Stromal cell of bone marrow (primary cell): ENCODE measurements at places on chromosomes 5 and 9.
A peak's percentile ranks its signal among the peaks of the same experiment; 100 is the strongest.

- no peak for DNase-seq
Observed at GRCh38 chr5:140925806-140926442, at the start of gene PCDHAC1. TSS of gene PCDHAC1 (plus strand) at chr5:140926299. CDS start at chr5:140926893, 594 bp downstream.

GRCh38 chr9:128146591-128147120 is 2.6 kb upstream of the LCN2 start:
- no peak for DNase-seq

GRCh38 chr5:145946112-145946861 is 9.9 kb downstream of the SH3RF2 start:
- peak; percentile 47 for DNase-seq

- no peak for DNase-seq
Observed at GRCh38 chr9:121260457-121261106, 7.4 kb upstream of the GSN start.

DNA sequence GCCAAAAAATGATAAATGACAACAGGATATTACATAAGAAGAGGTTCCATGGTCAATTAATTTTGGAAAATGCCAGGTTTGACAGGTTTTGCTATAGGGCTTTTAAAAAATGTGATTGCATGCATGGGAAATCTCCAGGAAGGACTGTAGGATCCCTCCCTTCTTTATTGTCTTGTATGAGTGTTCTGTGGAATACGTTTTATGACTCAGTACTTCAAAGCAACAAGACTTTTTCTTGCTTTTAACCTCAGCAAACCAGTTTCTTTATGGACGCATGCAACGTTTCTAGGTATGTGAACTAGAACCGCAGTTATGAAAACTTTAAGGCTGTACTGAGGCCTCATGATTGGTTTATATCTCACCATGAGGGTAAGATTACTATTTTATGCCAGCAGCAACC is 76.6 kb upstream of the NTRK2 start:
- DNase-seq, result no peak

GRCh38 chr9:95508968-95509850 is 7.6 kb downstream of the PTCH1 start:
- peak; percentile 86 for DNase-seq

DNA sequence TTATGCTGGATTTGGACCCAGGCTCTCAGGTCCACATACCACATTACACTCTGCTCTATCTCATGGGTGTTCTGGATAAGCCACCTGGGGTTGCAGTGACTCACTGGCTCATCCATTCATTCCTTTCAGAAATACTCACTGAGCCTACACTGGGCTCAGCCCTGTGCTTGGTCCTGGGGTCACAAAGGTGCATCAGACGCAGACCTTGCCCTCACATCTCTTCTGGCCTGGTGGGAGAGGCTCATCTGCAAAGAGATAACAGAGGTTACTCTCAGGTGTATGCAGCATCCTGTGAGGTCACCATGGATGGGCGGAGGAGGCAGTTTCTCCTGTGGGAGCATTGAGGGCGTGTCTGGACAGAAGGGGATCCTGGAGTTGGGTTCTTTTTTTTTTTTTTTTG is 12.1 kb downstream of the CDHR2 start:
- no peak for DNase-seq

DNA sequence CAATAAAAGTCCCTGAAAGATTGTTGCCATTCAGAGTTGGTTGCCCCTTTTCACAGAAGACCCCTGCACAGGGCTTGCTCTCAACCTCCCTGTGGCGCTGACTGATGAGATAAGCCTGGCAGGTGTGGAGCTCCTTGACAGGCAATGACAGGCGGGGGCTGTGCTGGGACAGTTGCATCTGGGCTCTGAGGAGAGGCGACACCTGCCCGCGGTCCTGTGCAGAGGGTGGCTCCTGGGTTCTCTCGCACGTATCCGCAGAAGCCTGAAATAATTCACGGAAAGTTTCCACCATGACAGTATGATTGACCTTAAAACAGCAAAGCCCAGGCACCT is 19.8 kb upstream of the EXOC3 start:
- no peak for DNase-seq

- DNase-seq, result no peak
Observed at GRCh38 chr9:136201609-136202453, 3.1 kb downstream of the LHX3 start.

- no peak for DNase-seq
Observed at GRCh38 chr5:145908206-145908960, 28.0 kb upstream of the SH3RF2 start.

GRCh38 chr9:136769710-136770191 is 5.4 kb upstream of the LCN15 start:
- DNase-seq, result no peak

DNA sequence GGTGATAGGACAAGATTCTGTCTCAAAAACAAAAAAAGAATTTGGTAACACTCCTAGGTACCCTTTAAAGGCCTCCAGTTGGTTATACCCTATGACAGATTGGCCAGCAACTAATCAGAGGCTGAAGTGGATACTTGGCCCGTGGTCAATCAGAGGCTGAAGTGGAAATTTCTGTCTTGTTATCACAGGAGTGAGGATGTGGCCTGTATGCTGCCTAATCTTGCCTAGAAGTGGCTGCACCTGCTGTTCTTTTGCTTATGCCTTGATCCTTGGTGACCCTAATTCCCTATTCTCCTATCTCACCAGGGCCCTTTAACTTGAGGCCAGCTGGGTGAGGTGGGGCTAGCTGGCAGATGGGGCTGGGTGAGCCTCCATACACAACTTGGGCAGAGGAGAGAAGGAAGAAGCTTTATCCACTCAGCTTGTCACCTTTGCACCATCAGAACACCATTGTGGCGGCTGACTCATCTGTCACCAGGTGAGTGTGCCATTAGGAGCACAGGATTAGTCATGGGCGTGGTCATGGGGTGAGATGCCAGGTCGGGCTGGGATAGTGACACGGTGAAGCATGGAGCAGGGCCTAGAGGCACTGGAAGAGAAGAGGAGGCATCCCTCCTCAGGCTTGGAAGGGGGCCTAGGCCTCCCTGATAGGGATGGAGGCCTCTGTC is 41.5 kb downstream of the SAR1B start:
- no peak for DNase-seq

DNA sequence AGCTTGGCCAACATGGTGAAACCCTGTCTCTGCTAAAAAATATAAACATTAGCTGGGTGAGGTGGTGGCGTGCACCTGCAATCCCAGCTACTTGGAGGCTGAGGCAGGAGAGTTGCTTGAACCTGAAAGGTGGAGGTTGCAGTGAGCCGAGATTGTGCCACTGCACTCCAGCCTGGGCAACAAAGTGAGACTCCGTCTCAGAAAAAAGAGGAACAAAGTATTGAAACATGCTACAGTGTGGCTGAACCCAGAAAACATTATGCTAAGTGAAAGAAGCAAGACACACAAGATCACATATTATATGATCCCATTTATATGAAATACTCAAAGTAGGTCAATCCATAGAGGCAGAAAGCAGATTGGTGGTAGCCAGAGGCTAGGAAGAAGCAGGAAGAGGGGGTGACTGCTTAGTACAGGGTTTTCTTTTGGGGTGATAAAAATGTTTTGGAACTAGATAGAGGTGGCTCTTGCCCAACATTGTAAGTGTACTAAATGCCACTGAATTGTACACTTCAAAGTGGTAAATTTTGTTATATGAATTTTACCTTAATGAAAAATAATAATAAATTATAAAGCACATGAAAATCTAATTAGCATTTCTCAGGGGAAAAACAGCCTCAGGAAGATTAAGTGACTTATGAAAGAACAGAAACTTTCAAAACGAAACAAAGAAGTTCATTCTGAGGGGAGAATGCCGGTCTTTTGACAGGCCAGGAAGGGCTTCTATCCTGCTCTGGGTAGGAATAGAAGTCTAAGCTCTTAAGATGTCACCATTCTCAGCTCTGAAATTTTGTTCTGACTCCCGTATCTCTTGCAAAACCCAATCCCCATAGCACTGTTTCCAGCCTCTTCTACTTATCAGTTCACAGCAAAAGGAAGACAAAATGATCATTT is 161.1 kb upstream of the TBCA start:
- DNase-seq, result no peak

DNA sequence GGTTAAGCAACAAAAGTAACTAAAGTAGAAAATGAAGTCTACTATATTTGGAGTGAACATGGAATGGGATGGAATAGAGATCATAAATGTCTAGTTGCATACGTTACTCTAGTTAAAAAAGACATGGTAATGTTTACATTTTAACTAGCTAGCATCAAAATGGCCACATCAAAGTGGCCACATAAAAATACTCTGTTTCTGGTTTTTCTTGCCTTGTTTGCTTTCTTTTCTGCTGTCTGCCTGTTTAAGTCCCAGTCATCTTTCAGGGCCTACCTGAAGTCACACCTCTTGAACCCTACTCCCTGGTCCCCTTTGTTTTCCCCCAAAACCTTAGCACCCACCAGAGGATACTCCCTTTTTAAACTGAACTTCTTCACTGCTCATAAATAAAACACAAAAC is 6.4 kb upstream of the KIF2A start:
- no peak for DNase-seq

- peak; percentile 71 for DNase-seq
Observed at GRCh38 chr5:126680191-126680817, 79.6 kb downstream of the PHAX start.

DNA sequence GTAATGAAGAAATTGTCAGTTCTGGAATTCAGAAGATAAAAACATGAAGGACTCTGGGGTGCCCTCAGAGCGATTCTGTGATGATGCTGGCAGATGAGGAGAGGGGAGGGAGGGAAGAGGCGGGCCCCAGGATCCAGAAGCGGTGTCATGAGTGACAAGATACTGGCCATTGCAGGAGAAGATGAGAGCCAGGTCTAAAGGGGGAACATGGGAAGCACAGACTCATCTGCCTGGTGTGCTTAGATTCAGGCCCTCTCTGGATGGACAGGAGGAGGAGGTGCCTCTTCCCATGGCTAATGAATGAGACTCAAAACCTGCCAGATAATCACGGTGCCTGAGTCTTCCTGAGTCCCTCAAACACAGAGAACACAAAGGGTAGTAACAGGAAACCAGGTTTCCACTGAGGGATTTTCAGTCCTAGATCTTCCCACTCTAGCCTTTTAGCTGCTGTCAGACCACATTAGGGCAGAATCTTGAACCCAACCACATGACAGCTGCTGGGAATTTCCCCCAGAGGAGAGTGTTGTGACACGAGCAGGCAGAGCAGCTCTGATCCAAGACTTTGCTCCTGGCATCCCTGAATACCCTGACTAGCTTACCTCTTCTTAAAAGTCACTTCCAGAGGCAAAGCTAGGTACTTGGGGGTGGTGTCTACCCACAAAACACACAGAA is 28.2 kb upstream of the HSPA9 start:
- DNase-seq, result no peak

DNA sequence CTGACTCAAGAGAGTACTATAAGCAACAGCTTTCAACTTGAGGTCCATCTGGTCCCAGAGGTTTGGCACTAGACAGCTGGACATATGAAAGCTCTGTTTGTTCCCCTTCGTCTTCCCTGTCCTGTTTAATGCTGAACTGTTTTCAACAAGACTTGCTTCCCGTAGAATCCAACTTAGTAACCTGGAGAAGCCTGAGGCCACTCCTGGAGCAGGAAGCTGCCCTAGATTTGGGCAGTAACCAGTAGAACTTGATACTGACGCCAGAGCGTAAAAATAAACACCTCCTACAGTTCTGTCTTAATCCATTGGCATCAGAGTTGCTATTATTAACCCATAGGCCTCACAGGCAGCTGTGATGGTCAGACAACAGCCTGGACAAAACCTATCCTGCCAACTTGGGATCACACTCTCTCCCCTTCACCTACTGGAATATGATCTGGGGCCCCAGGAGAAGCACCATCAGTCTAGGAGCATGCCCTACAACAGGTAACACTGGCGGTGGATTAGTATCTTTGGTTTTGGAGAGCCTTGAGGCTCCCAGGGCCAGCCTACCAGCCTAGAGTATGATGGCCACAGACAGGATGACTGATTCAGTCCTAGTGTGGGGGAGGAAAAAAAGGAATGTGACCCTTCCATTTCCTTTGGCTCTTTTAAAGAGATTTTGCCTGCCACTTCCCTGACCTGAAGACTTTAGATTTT is 29.2 kb downstream of the RUSC2 start:
- no peak for DNase-seq

DNA sequence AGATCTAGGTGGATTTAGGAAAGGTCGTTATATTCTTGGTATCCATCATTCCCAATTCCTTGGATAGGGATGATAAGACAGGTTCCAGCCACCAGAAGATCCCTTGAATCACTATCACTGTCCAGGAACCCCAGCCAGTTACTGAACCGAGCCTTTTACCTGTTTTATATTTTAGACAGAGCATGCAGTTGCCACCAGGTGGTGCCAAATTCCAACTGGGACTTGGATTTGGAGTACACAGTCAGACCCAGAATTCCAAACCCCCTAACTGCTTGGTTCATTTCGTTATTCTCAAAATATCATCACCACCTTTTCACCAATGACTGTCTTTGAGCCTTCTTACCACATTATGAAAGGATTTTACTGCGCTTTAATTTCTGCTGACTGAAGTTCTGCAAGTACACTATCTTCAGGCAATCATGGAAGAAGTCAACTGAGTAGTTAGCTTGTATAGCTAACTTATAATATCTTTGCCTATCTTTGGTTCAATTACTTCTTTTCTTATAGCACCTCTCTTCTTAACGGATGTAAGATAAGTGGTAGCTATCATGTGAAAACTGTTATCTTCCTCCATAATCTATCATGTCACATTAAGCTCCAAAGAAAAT is 191.8 kb downstream of the PRR16 start:
- no peak for DNase-seq

GRCh38 chr5:112294126-112294525 is 125.0 kb downstream of the EPB41L4A start:
- DNase-seq, result no peak

DNA sequence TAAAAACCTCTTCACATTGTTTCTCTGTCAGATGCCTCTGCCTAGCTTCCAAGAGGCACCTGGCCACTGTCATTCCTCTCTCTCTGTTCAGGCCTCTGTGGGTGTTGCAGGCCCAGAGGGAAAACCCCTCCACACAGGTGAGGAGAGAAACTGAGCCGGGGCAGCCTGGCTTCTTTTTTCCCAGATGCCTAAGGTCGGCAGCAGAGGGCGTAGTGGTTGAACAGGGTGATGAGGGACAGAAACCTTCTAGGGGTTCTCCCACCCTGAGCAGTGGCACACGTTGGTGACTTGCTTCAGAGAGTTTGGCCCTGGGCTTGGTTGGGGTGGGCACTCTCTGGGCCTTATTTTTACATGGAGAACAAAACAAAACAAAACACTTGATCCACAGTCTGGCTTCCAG is 12.2 kb downstream of the IL9 start:
- no peak for DNase-seq

DNA sequence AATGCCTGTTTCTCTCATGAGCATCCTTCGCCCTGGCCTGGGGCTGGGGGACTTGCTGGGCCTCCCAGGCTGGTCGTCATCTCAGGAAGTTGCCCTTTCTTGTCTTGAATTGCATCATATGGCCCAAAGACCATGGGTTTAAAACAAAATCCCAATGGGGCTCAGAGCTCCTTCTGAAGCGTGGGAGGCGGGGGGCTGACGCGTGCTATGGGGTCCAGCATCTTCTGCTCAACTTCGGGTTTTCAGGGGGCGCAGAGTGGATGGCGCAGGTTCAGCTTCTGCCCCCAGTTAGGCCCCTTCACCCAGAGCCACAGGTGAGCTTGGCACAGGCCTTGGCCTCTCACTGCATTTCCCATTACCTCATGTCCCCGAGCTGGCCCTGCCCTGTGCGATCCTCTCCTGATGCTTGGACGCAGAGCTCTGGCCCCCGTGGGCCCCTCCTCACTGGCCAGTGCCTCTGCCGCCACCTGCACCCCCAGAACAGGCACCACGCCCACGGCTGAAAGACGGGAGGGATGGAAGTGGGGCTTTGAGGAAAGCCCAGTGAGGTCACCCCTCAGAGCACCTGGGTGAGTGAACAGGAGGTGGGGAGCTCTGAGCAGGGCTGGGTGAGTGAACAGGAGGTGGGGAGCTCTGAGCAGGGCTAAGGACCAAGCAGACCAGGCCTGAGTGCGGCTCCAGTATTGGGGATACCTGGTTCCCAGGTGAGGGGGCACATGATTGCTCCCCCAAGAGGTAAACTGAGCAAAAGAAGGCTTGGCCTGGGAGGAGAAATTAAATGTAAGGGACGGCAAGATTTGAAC is 56.0 kb downstream of the TRIP13 start:
- DNase-seq, result no peak
